ENCODE measurements at places on chromosomes 6 and 20.

GRCh38 chr6:106757722-106758467 lies 128.5 kb downstream of the QRSL1 start:
- DNase-seq, result no peak

GRCh38 chr6:118320652-118321051 lies 227.4 kb upstream of the PLN start:
- DNase-seq, result no peak

GRCh38 chr6:143368426-143368825 lies 82.1 kb downstream of the ADAT2 start:
- DNase-seq, result no peak

DNA sequence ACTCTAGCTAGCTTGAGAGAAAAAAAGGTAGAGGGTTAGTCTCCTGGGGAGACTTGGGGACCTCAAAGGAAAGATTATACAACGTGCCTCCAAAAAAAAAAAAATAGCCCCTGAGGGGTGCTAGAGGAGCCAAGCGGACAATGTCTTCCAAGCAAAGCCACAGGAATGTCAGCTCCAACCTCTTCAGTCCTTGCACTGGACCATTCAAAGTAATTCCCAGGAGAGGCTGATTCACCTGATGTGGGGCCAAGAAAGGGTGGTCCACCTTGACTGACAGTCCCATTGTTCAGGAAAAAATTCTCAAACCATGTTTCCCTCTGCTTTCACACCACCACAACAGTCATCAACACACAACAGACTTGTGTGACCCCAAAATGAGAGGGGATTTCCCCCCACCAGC lies 30.7 kb downstream of the ASIP start:
- DNase-seq, result no peak

GRCh38 chr6:130043344-130043743 lies 25.0 kb downstream of the L3MBTL3 start:
- DNase-seq, result no peak

DNA sequence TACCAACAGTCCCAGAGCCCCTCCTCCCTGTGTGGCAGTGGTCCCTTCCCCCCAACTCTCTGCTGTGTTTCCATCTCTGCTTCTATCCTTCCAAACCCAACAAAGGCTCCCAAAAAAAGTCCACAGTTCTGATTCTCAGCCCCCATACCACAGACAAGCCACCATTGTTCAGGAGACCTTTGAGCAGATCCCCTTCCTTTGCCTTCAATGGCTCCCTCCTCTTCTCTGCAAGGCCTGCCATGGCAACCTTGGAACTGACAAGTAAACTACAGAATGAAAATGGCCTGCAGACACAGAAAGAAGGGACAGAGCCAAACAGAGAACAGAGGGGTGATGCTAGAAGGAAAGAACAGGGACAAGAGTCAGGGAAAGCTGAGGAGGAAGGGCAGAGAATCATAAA lies 23.2 kb downstream of the OR2H2 start:
- DNase-seq, result no peak

DNA sequence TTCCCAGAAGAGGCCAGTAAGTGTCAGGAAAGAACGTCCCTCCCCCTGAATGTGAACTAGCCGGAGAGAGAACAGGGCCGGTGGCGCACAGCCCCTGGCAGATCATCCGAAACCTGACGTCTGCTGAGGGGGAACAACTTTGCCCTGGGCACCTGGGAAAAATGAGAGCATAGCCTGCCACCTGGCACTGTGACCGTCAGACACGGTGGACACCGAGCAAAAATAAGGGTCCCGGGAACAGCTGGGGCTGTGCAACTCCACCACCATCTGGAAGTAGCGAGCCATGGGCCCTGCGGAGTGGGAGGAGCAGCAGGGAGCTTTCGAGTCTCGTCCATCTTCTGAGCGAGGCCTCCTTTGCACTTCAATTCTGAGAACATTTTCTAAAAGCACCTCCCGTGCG lies 110.8 kb downstream of the EDN3 start:
- no peak for DNase-seq

- no peak for DNase-seq
Observed at GRCh38 chr20:7893014-7893730, 47.1 kb downstream of the HAO1 start.

DNA sequence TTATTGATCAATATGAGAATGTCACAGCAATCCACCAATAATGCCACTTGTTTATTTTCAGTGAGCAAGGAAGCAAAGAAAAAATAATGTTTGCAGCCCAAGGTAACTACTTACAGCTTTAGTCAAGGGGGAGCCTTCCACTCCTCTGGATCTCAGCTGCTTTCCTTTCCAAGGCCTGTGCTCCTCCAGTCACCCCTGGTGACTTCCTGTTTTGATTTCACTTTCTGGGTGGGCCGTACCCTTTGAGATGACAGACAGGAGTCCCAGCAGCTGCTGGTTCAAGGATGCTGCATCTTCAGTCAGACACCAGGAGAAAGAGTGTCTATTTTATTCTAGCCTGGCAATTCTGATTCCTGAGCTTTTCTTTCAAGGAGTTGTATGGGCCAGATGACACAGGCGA lies 5.6 kb upstream of the VNN2 start:
- peak; percentile 1 for DNase-seq

- DNase-seq, result no peak
Observed at GRCh38 chr6:166572370-166573261, 13.9 kb downstream of the RAMACL start.

DNA sequence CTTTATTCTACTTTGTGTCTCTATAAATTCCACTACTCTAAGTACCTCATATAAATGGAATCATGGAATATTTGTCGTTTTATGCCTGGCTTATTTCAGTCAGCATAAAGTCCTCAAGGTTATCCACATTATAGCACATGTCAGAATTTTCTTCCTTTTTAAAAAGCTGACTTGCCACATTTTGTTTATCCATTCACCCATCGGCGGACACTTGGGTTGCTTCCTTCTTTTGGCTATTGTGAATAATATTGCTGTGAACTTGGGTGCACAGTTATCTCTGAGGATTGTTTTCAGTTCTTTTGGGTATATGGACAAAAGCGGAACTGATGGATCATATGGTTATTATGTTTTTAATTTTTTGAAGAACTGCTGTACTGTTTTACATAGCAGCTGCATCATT lies 39.1 kb upstream of the ME1 start:
- no peak for DNase-seq

DNA sequence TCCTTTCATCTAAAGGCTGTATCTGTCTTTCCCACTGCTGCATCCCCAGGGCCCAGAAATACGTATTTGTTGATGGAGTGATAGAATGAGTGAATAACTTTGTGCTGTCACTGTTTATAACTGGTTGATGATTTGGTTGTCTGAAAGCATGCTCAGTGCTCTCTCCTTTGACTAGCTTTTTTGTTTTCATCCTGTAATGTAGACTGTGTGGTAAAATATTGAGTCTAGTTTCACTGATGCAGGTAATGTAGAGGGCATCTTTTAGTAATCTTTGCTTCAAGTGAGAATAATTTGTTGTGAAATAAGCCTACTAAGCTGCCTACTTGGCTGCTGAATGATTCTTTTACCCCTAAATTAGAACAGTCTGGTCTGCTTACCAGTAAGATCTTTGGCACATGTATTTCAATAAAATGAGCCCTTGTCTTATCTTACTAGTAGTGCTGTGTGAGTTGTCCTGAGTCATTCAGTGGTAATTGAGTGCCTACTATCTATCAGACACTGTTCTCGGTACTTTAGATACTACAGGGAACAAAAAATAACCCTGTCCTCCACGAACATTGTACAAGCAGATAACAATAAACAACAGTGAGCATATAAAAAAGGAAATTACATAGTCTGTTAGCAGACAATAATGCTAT lies 39.9 kb downstream of the MAPK14 start:
- DNase-seq, result no peak

DNA sequence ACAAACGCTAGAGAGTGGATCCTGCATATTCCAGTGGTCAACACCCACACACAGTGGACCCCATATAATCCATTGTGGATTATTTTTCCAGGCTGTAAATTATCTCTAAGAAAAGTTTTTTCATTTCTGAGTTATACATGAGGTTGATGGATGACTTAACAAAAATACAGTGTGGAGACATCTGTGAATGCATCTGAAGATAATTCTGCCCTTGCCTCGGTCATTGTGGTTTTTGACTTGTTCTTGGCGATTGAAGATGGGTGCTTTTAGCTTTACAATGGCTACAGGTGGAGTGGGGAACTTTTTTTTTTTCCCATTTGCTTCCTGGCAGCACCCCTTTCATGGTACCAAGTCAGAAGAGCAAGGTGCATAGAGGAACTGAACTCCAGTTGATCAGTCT lies 242.7 kb downstream of the MYLK4 start:
- DNase-seq, result no peak

- DNase-seq, result no peak
Observed at GRCh38 chr20:38725148-38725901, 1.0 kb downstream of the SLC32A1 start.

DNA sequence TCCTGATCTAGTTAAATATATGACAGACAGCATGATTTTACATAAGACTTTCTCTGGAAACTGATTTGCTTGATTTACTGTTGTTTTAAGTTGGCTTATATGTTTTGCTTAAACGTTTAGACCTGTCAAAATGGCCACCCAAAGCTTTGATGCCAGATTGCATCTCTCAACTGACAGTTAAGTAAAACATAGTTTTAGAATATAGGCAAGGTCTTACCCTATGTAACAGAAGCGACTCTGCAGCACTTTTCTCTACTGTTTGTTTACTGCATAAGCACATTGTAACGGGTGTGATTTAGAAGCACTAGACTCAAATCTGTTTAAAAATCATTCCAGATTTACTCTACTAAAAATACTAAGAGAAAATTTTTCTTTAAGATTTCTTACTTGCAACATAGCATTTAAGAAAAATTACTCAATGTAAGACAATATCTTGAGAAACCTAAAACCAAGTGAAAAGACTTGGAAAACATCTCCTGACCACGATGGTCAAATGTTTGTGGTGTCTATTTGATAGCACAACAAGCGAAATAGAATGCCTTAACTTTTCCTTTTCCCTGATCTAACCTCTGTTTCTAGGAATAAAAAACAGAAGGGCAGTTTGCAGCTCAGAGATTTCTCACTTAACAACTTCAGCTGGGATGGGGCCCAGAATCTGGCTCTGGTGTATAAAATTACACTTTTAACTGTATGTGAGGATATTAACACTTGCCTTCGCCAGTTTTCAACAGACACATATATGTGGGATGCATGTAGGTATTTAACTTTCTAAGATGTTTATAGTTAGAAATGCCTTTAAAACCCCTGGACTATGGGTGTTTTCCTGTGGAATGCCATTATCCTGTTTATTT lies 47.4 kb downstream of the AIG1 start:
- DNase-seq, result no peak

- DNase-seq, result no peak
Observed at GRCh38 chr6:21265034-21265729, 328.4 kb upstream of the SOX4 start.

- no peak for DNase-seq
Observed at GRCh38 chr20:38812709-38813573, 7.4 kb downstream of the PPP1R16B start.

DNA sequence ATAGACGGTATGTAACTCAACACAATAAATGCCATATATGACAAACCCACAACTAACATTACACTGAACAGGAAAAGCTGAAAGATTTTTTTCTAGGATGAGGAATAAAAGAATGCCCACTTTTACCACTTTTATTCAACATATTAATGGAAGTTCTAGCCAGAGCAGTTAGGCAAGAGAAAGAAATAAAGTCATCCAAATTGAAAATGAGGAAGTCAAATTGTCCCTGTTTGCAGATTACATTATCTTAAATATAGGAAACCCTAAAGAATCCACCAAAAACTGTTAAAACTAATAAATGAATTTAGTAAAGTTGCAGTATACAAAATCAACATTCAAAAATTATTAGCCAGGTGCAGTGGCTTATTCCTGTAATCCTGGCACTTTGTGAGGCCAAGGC lies 24.6 kb upstream of the ADGB start:
- no peak for DNase-seq

DNA sequence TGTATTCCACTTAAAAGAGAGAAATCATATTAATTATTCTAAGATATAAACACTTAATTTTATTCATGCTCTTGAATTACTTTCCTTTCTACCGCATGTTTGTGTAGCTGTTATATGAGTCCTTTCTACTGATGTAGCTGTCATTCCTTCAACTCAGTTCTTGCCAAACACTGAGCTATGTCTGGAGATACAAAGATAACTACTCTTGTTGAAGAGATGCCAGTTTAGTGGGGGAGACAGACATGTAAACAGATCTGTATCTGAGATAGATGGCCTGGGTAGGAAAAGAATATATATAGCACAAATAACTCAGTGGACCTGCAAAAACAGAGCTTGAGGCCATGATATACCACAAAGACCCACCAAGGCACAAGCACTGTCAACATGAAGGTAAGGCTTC lies 157.3 kb downstream of the BTBD9 start:
- no peak for DNase-seq

DNA sequence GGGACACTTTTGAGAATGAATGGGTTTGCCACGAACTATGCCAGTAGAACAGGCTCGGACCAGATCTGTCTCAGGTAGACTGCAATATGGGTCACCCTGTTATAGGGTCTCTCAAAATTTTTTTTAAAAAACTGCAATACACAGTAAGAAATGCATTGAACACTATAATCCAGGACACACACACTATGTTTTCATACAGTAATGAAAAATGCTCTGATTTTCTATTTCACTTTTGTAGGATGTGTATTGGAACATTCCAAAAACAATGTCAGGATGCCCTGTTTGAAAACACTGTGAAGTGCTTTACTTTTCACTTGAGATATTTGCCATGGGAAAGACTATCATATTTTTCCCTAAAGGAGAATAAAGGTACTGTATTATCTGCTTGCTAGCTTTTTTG lies 25.1 kb downstream of the PARD6B start:
- DNase-seq, result no peak

- no peak for DNase-seq
Observed at GRCh38 chr6:36312854-36313648, 23.6 kb downstream of the BNIP5 start.

DNA sequence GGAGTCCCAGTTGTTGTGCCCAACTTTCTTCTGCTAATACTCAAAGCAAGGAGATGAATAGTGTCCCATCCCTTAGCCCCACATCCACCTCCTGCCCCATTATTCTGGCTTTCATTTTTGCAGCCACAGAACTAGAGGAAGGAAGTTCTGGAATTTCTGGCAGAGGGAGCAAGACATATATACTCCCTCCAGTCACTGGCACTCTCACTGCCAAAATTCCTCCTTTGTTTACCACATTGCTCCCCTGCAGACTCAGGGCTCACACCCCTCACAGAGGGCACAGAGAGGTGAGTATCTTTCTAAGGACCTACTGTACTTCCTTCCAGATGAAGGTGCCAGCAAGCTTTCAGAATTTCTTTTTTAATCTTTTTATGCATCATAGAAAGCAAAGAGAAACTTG lies 168.0 kb upstream of the ID4 start:
- no peak for DNase-seq
